Esophagus muscularis mucosa (tissue), 4 donors: ENCODE measurements at places on chromosomes 5 and 9.

DNA sequence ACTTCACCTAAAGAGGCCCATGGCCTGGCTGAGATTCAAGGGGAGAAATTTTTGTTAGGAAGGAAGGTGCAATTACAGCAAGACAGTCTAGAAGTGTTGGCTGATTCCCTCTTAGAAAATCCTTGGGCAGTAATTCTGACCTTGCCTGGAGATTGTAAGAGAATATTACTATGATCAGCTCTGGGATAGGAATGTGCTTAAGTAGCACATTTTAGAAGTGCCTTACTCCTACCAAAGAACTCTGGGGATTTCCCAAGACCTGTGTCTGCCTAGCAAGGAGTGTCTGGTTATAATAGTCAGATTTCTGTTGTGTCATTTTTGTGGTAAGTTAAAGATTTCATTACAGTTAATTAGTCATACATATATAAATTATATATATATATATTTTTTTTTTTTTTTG, 52.3 kb downstream of the NLN start:
- no peak for DNase-seq

DNA sequence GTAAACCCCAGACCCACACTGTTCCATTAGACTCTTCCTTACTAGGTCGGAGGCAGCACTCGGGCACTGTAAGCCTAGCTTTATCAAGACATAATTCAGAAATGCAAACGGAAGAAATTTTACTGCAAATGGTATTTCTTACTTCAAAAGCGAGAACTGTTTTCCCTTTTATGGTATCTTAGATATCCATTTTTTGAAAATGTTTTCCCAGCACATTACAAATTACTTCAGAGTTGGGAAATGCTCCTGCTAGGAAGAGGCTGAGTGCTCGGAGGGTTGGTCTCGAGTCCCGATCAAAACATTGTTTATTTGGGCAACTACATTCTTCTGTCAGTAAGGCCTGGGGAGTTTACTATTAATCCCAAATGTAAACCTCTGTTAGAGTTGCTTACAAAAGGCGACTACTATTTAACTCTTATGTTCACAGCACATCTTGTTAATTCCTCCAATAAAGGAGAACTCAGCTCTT, 332.9 kb downstream of the CWC27 start:
- no peak for DNase-seq

DNA sequence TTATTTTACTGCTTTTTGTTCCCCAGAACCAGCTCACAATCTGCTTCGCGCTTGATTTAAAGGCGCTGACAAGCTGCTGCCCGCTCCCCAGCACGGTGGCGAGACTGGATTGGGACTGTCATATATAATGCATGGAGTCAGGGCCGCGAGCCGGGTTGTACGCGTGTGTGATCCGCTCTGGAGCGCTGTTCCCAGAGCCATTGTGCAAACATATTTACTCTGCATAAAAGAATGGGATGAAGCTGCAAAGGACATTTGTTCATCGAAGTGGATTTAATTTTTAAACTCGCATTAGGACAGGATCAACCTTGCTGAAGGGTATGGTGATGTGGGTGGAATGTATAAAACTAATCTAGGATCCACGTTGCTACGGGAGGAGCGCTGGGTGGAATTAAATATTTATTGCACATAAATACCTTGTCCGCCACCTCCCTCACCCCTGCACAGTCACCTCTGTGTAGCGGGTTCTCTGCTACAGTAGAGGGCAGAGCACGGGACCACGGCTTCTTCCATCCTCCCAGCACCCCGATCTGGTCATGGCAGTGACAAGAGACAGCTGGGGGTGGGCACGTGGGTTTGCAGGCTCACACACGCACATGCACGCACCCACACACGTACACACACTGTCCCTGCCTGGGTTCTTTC, 18.1 kb upstream of the FCN1 start:
- DNase-seq: no peak

- DNase-seq: no peak
Measured at GRCh38 chr5:115979201-115980041, 17.1 kb downstream of the LVRN start.

GRCh38 chr9:134570151-134570621, 71.4 kb upstream of the COL5A1 start:
- DNase-seq: peak; percentile 82

GRCh38 chr9:127455324-127455992, 4.1 kb downstream of the LRSAM1 start:
- DNase-seq: no peak

DNA sequence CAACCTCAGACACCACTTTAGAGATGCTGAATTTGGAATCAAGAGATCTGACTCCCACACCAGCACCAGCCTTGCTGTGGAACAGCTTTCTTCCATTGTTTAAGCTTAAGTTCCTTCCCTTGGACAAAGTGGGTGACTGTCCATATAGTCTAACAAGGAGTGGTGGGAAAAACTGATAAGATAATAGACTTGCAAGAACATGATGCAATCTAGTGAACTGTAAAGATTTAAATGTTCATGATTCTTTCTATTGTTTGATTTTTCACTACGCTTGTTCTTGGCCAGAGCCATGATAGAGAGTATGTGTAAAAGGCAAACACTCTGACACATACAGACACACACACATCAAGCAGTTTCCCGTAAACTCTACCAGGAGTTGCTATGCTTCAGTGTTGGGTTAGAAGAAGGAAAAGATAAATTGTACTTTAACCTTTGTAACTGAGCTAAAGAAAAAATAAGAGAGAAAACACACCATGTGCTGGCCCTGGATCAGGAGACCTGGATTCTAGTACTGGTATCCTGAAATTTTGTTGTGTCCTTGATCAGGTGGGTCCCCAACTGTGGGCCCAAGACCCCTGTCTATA, 94.3 kb downstream of the PAPPA start:
- DNase-seq: no peak

- no peak for DNase-seq
Measured at GRCh38 chr5:117733051-117733450, 1158.4 kb upstream of the SEMA6A start.

- no peak for DNase-seq
Measured at GRCh38 chr9:6897898-6898302, 140.1 kb downstream of the KDM4C start.

DNA sequence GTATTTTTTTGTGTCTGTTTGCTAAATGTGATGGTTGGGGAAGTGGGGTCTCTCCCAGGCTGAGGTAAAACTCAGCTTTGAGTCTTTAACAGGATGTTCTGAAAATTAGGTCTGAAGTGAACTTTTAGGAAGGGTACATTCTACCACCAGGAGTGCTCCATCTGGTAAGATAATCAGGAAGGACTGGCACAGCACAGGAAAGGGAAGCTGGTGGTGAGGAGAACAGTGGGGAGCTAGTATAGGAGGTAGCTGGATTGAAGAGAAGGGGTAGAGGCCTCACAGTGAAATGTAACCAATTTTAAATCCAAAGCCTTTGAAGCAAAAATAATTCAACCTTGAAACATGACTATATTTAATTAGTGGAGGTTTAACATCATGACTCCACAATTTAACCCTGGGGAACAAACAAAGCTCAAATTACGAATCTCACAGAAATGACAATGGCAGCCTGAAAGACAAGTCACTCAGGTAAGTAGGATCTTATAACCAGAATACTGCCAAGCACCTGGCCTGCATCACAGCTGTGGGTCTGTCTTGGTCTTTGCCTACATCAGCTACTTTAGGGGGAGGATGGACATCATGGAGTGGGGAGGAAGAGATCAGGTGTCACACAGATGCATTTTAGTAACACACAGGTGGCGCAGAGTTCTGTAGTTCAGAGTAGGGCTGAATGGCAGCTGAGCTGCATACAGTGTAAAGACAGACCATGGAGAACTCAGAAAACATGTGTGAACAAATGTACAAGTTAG, 445.3 kb downstream of the DMRT2 start:
- DNase-seq: no peak

DNA sequence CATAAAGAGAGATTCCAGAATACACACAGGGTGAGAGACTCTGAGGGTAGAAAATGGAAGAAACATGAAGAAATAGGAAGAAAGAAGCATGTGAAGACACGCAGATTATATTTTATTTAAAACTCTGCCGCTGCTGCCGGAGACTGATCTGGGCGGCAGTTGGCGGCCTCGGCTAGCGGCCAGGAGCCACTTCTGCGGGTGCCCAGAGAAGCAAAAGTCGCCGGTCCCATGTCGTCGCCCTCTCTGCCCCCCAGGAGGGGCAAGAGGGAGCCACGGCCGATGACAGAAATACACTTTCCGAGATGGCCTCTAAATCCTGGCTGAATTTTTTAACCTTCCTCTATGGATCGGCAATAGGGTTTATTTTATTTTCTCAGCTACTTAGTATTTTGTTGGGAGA, 40.9 kb downstream of the ANKRD55 start:
- DNase-seq: no peak

GRCh38 chr5:66066826-66067225, 77.3 kb upstream of the SREK1 start:
- no peak for DNase-seq

DNA sequence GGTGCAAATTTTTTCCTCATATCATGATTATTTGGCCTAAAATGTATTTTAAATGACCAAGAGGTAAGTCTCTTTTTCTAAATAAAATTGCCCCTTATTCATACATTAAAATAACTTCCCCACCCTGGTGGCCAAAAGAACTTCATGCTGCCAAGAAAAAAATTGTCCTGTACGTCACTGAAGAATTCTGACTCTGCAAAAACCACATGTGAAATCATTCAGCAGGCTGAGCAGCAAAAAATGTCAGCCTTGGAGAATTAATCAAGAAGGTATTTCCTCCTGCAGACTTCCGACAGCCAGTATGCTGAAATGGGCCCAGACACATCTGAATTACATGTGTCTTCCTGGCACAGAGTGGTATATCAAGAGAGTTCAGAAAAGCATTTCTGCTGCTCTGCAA, 94.6 kb upstream of the HMHB1 start:
- no peak for DNase-seq

GRCh38 chr9:92342825-92343488, 17.2 kb downstream of the CENPP start:
- DNase-seq: no peak

DNA sequence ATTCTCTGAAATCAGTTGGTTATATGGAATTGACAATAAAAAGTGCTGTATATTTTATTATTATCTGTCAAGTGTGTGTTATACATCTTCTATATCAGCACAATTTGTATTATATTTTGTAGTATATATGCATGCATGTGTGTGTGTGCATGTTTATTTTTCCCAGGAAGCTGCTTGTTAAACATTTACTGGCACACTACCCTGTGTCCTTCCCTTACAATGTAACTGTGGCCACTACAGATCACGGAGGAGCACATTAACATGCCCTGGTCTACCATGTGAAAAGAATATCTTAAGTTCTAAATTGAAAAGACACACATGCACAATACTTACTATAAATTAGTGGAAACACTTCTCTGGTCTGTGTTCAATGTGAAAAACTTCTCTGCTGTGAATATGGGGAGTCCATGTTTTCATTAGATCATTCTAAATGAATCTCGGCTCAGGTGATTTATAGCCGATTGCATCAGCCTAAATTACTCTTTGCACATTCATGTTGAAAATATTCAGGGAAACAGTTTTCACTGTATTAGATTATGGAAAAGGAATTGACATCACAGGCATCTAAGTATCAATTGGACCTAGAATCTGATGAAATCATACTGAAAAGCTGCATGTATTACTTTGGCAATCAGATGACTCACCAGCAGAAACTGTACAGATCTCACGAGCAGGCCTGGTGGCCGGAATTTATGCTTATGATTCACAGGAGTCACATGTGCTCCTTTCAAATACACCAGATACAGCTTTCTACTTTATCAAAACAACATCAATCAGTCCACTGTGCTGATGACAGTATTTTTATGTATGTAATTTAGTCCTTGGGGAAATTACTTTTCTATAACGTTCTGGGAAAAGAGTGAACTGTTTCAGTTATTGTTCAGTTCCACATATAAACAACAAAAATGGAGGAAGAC, 39.4 kb downstream of the LURAP1L start:
- no peak for DNase-seq
